ENCODE measurements at places on chromosomes 13 and 19. TPM values are rescaled to one million over a fixed set of nuclear protein-coding genes. Genes with fewer than 3 reads are reported as not detected.

- peaks cover 7% of the 10 kb centered on the region for H3K27me3 ChIP-seq
- no peak overlapping the region for H3K27ac ChIP-seq
- no peaks in the 10 kb centered on the region for H3K36me3 ChIP-seq
- peaks cover 6% of the 10 kb centered on the region for H3K4me1 ChIP-seq
- no peak overlapping the region for H3K4me3 ChIP-seq
Measured at GRCh38 chr13:101157261-101157660, 259.0 kb downstream of the NALCN start.

Gene MOB3A
- 161 TPM for total RNA-seq

GRCh38 chr19:338421-338820, 6.2 kb downstream of the MIER2 start:
- no peaks in the 10 kb centered on the region for H3K27me3 ChIP-seq
- H3K27ac ChIP-seq, result no peak overlapping the region
- peaks cover 34% of the 10 kb centered on the region for H3K36me3 ChIP-seq
- no peak for DNase-seq
- peaks cover 50% of the 10 kb centered on the region for H3K4me1 ChIP-seq
- H3K4me3 ChIP-seq, result no peak overlapping the region

- H3K36me3 ChIP-seq, result no peaks in the 10 kb centered on the region
- no peaks in the 10 kb centered on the region for H3K27me3 ChIP-seq
Measured at GRCh38 chr19:7214324-7215089, 79.7 kb downstream of the INSR start.

Gene FFAR3
- 0.36 TPM for total RNA-seq

GRCh38 chr19:13978351-13979243, 26.3 kb downstream of the DCAF15 start:
- H3K4me3 ChIP-seq, result no peak overlapping the region
- no peak overlapping the region for H3K27ac ChIP-seq
- H3K36me3 ChIP-seq, result peaks cover 8% of the 10 kb centered on the region
- DNase-seq, result no peak
- H3K27me3 ChIP-seq, result no peaks in the 10 kb centered on the region

- no peak overlapping the region for H3K27ac ChIP-seq
- no peaks in the 10 kb centered on the region for H3K27me3 ChIP-seq
- peaks cover 32% of the 10 kb centered on the region for H3K36me3 ChIP-seq
- H3K4me3 ChIP-seq, result no peak overlapping the region
- H3K4me1 ChIP-seq, result peaks cover 23% of the 10 kb centered on the region
- DNase-seq, result no peak
Measured at GRCh38 chr19:4049432-4049831, 17.3 kb downstream of the ZBTB7A start.

Gene DCT
- not detected for total RNA-seq

DNA sequence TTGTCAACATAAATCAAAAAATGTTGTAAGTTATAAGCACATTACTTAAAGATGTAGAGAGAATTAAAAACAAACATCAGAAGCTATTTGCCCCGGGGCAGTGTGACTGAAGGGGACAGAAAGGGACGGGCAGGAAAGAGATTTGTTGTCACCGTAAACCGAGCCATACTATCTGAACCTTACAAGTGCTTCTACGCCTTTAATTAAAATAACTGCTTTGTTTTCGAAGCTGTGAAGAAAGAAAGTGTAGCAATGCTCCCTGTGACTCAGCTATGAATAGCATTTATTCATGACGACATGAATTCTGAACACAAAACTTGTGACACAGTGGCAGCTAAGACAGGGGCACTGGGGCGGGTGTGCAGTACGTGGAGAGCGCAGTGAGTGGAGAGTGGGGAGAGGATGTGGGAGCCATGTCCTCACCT, 30.0 kb downstream of the ZNF787 start:
- no peaks in the 10 kb centered on the region for H3K4me1 ChIP-seq
- peaks cover 28% of the 10 kb centered on the region for H3K36me3 ChIP-seq
- H3K27me3 ChIP-seq, result no peaks in the 10 kb centered on the region
- H3K4me3 ChIP-seq, result no peak overlapping the region
- no peak for DNase-seq
- no peak overlapping the region for H3K27ac ChIP-seq

- no peak for DNase-seq
- H3K27ac ChIP-seq, result no peak overlapping the region
- H3K36me3 ChIP-seq, result peaks cover 14% of the 10 kb centered on the region
Measured at GRCh38 chr13:40113643-40114304, 458.3 kb downstream of the COG6 start.

GRCh38 chr13:33270895-33271538, 14.5 kb downstream of the STARD13 start:
- no peak for DNase-seq
- H3K27me3 ChIP-seq, result no peaks in the 10 kb centered on the region
- H3K27ac ChIP-seq, result no peak overlapping the region

Gene FLT3LG
- total RNA-seq, result 65.4 TPM

DNA sequence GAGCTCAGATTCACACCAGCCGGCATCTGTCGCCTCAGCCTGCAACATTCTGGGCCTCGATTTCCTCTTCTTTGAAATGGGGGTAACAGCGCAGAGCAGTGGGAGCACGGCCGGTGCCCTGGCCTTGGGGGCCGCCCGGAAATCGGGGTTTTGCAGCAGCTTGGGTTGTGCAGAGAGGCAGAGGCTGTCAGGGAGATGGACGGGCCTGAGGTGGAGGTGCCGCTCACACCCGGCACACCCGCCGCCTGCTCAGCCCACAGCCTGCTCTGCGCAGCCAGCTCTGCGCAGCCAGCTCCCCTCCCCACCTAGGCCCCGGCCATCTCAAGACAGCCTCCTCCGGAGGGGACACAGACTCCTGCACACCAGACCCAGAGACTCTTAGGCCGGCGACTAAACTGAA, 10.6 kb downstream of the KLF2 start:
- no peak overlapping the region for H3K27ac ChIP-seq
- H3K27me3 ChIP-seq, result peaks cover 18% of the 10 kb centered on the region
- no peaks in the 10 kb centered on the region for H3K36me3 ChIP-seq
- no peak for DNase-seq
- no peak overlapping the region for H3K4me3 ChIP-seq

- H3K4me1 ChIP-seq, result no peaks in the 10 kb centered on the region
- H3K27ac ChIP-seq, result no peak within 1 kb of the TSS
- no peaks in the 10 kb centered on the region for H3K36me3 ChIP-seq
- no peak for DNase-seq
Measured at GRCh38 chr19:16888629-16889365, at the start of gene F2RL3. F2RL3 (plus strand) TSS chr19:16888999; CDS start chr19:16889190, 191 bp downstream.

DNA sequence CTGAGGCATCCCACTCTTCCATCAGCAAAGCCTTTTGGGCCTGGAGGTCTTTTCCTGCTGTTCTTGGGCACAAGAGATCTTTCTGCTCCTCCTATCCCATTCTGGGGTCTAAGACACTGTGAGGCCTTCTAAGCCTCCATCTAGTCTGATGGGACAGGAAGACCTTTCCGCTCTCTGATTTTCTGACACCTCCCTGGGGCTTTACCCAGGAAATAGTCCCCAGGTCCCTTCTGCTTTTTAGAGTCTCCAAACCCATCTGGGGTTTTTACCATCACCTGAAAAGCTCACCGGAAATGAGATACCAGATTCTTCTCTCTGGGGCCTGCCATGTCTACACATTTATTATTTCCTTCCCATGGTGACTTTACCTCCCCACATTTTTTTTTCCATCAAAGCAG, 21.1 kb downstream of the CLEC17A start:
- DNase-seq, result no peak
- H3K27me3 ChIP-seq, result no peaks in the 10 kb centered on the region
- no peak overlapping the region for H3K27ac ChIP-seq
- H3K4me1 ChIP-seq, result no peaks in the 10 kb centered on the region

- H3K36me3 ChIP-seq, result peaks cover 16% of the 10 kb centered on the region
- no peak overlapping the region for H3K4me3 ChIP-seq
- H3K4me1 ChIP-seq, result peaks cover 10% of the 10 kb centered on the region
Measured at GRCh38 chr13:113644800-113645199, 13.2 kb downstream of the ATP4B start.

Gene C1QTNF9B
- total RNA-seq, result not detected

- no peaks in the 10 kb centered on the region for H3K27me3 ChIP-seq
- peak overlapping the region; percentile 97 for H3K27ac ChIP-seq
- H3K4me3 ChIP-seq, result peak overlapping the region; percentile 74
- peak; percentile 86 for DNase-seq
- H3K36me3 ChIP-seq, result peaks cover 5% of the 10 kb centered on the region
- peaks cover 80% of the 10 kb centered on the region for H3K4me1 ChIP-seq
Measured at GRCh38 chr19:14366529-14366928, 14.7 kb upstream of the ADGRE5 start.

DNA sequence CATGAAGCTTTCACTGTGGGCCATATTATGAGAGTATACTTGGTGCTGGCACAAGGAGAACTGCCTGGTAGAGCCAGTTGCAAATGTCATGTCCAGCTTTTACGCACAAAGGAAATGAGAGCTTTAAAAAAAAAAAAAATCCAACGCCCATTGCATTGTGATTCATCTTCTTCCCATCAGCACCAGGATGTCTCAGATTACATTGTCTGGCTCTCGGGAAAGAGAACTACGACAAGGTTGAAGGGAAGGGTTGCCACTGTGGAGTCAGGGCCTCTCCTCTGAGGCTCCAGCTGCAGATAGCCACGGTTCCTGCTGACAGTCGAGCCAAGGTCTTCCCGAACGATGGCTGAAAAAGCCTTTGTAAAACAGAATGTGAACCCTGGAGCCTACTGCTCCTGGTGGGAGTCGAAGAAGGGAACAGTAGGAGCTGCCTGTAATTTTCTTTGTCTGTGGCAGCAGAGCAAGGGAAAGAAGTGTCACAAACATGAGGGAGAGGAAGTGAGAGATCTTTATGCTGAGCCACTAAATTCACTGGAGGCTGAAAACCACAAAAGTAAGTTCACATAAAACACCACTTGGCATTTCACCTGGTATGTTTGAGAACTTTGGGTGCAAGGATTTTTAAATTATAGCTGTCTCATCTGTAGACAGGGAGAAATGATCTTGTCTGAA, 704.7 kb downstream of the DIAPH3 start:
- no peak overlapping the region for H3K27ac ChIP-seq
- H3K4me3 ChIP-seq, result no peak overlapping the region
- DNase-seq, result no peak
- H3K27me3 ChIP-seq, result peaks cover 3% of the 10 kb centered on the region
- H3K4me1 ChIP-seq, result no peaks in the 10 kb centered on the region

DNA sequence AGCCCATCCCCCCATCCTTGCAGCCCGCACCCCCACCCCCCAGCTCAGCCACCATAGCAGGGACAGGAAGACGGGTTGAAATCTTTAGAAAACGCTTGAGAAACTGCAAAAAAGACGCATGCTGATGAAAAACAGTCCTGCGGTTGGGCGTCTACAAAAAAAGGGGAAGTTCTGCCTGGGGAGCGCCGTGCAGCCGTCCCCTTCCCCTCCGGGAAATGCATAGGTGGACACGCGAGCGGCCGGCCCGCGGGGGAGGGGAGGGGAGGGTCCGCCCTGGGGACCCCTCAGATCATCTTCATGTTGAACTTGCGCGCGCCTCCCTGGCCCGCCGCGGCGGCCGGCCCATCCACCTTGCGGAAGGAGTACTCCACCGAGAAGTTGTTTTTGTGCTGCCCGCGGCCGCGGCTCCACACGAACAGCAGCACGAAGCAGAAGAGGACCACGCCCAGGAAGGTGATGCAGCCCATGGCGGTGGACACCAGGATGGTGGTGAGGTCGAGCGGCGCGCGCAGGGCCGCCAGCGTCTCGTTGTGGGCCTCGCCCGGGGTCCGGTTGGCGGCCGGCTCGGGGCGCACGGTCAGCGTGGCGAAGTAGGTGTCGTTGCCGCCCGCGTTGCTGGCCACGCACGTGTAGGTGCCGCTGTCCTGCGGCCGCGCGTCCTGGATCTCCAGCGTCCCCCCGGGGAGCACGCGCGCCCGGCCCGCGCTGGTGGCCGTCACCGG, 7.9 kb upstream of the PEAK3 start:
- DNase-seq, result peak; percentile 68
- peak overlapping the region; percentile 86 for H3K4me3 ChIP-seq
- peaks cover 18% of the 10 kb centered on the region for H3K4me1 ChIP-seq
- H3K27ac ChIP-seq, result peak overlapping the region; percentile 90

Gene RNF225
- total RNA-seq, result 1.6 TPM

DNA sequence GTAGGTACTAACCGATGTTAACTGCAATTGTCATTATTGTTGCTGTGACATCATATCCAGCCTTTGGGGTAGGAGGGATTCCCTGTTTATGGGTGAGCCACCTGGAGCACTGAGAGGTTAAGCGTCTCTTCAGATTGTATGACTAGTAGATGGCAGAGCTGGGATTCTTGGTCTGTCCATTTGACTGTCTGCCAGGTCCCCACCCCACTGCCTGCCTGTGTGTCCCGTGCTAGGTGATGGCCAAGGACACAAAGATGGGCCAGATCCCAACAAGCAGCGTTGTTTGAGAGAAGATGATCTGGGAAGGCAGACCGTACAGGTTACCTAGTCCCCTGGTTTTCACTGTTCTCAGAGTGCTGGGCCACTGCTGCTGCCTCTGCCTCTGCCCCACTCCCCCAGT, 16.6 kb downstream of the PPP2R1A start:
- DNase-seq, result no peak
- peaks cover 11% of the 10 kb centered on the region for H3K4me1 ChIP-seq
- peaks cover 67% of the 10 kb centered on the region for H3K36me3 ChIP-seq
- H3K4me3 ChIP-seq, result no peak overlapping the region

GRCh38 chr19:28303502-28303901, 909.4 kb downstream of the UQCRFS1 start:
- no peaks in the 10 kb centered on the region for H3K4me1 ChIP-seq
- no peak for DNase-seq
- no peak overlapping the region for H3K27ac ChIP-seq
- no peaks in the 10 kb centered on the region for H3K27me3 ChIP-seq
- H3K36me3 ChIP-seq, result no peaks in the 10 kb centered on the region

- no peak overlapping the region for H3K4me3 ChIP-seq
- H3K36me3 ChIP-seq, result peaks cover 11% of the 10 kb centered on the region
- no peak overlapping the region for H3K27ac ChIP-seq
- no peak for DNase-seq
- no peaks in the 10 kb centered on the region for H3K27me3 ChIP-seq
Measured at GRCh38 chr19:6260376-6260775, 19.4 kb downstream of the MLLT1 start.

DNA sequence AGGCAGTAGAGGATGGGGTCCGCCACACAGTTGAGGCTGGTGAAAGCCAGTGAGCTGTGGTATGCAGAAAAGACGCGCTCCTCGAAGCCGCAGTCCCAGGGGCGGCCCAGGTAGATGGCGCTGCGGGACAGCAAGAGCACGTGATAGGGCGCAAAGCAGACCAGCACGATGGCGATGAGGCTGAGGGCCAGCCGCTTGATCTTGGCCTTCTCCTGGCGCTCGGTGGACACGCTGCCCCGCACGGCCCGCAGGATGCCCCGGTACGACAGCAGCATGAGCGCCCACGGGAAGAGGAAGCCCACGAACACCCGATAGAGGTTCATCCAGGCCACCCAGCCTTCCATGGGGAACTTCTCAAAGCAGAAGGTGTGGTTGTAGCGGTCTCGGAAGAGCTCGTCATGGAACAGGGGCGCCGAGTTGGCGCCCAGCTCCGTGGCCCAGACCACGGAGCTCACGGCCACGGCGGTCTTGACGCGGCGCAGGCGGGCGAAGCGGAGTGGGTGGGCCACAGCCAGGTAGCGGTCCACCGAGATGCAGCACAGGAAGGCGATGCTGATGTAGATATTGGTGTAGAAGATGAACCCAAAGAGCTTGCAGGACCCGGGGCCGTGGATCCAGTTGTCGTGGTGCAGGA, 6.5 kb upstream of the OPA3 start:
- H3K36me3 ChIP-seq, result no peaks in the 10 kb centered on the region
- peak; percentile 17 for DNase-seq
- no peak overlapping the region for H3K4me3 ChIP-seq
- H3K4me1 ChIP-seq, result peaks cover 15% of the 10 kb centered on the region
- peaks cover 5% of the 10 kb centered on the region for H3K27me3 ChIP-seq
